ENCODE measurements at places on chromosomes 1 and 21.

DNA sequence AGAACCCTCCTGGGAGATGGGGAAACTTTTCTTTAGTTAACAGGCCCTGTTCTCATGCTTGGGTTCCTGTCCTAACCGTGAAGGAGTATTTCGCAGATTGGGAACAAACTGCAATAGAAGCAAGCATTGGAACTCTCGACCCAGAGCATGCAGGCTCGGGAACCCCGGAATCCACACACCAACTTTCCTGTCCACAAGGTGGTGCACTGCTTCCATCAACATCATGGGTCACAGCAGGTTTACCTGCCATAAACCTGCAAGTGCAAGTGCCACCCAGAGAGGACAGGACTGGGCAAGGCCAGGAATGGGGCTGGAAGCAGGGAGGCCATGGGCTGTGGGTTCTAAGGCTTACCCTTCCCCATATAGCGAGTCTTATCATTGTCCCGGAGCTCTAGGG, 6.9 kb downstream of the ENO1 start:
- no peak for DNase-seq

GRCh38 chr1:183087001-183087400, 63.8 kb downstream of the LAMC1 start:
- no peak for DNase-seq

DNA sequence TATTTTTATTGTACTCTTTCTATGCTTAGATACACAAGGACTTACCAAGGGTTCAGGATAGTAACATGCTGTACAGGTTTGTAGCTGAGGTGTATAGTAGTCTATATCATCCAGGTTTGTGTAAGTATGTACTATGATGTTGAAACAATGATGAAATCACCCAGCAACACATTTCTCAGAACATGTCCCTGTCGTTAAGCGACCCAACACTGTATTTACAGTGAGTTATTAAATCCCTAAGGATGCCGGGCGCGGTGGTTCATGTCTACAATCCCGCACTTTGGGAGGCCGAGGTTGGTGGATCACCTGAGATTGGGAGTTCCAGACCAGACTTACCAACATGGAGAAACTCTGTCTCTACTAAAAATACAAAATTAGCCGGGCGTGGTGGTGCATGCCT, 21.6 kb upstream of the RCOR3 start:
- no peak for DNase-seq

DNA sequence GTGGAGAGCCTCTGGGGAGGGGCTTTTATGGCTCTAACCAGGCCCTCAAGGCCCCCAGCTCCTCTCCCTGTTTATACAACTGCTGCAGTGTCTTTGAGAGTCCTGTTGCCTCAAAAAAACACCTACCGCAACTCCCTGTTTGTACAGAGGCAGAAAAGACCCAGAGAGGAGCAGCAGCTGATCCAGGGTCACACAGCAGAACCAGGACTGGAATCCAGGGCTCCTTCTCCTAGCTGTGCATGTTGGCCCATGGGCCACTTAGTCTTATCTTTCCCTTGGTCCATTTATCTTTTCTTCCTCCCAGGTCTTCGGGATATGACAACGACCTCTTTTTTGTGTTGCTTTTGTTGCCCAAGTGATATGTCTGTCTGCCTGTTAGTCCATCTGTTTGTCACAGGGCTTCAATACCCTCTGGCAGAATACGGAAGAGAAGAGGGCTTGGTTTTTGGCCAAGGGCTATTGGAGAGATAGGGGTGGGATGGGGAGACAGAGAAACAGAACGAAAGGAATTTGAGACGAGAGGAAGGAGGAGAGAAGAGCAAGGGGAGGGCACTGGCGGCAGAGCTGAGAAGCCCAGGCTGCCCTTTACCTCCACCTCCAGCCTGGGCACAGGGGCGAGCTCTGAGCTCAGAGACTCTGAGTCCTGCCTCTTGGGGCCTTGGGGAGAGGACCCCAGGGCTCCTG, 33.5 kb upstream of the WASF2 start:
- no peak for DNase-seq

DNA sequence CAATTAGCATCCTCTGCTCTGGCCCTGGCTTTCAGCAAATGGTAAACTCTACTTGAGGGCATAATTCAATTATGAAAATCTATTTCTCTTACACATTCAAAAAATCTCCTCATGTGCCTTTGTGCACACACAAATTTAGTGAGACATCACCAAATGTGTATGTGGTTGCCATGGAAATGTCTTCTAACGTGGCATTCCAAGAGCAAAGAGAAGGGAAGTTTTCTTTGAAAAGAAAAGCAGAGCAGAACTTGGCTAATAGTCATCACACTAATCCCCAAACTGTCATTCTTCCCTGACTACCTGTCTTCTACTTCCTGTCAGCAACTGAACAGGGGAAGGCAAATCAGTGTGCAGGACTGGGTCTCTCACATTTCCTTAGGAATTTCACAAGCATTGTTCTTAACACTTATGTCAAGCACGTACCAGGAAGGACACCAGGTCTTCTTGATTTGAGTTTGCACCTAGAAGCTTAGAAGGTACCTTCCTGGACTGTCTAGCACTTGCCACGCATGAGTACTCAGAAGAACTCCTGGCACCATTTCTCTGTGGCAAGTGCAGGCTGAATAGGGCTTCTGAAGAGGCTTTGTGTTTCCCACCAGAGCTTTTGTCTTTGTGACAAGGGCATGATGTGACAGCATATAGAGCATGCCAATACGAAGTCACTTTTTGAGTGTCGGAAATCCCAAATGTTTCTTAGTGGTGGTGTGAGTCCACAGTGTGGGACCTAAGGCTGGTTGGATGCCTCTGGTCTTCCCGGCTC, 32.3 kb downstream of the MAN1C1 start:
- no peak for DNase-seq

DNA sequence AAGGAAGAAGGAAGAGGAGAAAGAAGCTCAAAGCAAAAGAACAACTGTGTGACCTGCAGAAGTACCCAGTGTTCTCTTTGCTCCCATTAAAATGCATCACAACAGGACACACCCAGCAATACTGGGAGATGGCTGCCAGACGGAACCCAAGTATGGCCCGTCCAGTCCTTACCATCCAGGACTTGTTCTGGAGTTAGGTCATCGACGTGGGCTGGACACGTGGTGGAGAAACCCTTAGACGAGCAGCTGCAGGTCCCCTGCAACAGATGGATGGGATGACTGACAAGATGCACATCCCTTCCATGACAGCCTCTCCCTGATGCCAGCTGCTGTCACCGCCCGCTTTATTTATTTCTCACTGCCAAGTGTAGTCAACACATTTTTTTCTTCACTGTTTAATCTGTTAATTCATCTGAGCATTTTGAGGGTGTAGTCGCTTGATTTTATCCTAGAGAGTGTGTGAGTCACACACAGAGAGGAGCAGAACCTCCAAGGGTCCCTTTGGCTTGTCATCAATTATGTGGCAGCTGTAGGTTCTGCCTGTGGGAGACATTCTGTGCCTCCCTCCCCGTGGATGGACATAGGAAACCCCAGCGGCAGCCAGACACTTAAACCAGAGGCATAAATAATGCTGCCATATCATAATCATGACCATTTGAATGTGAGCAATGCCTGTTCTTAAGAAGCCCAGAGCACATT, 80.9 kb downstream of the ABCA4 start:
- no peak for DNase-seq

- DNase-seq, result no peak
These were observed 54.6 kb downstream of the GORAB start for GRCh38 chr1:170586321-170587252.

DNA sequence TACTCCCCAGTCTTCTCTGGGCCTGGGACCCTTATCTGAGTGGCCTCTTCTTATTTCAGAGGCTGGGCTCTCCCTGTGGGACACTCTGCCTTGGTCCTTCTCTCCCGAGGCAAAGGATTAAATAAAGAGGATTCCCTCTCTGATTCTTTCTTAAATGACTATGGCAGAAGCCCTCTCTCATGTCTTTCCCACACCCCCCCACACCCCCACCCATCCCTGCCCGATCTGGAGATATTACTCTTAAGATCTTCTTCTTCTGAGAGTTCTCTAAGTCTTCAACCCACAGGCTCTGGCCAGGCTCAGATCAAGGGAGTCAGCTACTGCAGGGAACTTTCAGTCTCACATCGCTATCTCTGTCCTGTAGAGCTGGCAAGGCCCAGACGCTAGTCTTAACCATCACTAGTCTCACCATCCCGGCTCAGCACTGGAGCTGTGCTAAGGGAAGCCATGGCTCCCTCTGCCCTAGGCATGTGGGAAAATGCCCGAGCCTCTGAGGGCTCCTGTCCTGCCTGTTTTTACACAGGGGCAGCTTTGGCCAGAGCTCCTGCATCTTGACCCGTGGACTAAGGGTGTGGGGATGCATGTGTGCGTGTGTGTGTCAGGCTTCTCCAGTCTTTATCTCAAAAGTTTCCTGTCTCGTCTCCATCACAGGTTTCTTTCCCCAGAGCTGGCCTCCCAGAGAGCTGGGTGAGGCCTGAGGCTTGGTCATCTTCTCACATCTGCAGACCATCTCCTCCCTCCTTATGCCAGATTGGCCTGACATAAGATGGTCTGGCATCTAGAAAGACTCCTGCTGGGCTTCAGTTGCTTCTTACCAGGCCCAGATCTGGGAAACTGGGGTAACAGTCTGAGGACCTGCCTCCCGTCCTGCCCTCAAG, 36.7 kb downstream of the LGR6 start:
- no peak for DNase-seq

GRCh38 chr1:186834399-186834958, 5.7 kb downstream of the PLA2G4A start:
- DNase-seq, result no peak

DNA sequence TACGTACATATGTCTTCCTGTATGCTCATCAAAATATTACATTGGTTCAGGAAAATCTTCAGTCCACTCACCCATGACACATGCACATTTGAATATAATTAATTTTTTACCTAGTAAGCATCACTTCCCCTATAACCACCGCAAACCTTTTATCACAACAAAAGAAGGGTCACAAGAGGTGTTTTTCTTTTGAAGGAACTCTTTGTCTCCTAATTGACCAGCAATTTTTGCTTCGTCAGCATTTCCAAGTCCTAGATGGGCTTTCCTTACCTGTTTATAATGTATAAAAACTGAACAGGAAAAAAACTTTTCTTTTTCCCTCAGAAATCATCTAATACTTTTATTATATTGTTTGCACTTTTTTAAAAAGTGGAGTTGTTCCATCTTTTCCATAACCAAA, 631.3 kb downstream of the PLA2G4A start:
- DNase-seq, result no peak

- peak; percentile 86 for DNase-seq
These were observed 62.2 kb upstream of the ATP1B1 start for GRCh38 chr1:169044296-169044695.

DNA sequence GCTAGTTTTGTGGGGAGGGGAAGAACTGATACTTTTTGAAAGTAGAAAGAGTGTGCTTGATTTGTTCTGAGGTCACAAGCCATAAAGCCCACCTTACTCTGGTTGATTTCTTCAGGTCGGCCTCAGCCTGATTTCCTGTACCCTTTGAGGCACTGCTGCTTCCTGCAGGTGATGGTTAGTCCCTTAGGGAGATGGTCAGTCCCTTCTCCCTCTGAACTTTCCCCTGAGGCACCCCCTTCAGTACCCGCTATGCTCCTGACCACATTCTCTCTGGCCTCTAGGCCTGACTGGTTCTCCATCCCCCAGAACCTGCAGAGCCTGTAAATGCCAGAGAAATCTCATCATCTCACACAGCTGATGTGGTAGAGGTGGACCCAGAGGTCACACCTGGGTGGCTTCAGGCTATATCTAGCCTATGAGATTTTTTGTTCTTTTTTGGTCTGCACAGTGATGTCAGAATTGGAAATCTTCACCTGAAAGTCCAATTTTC, 15.0 kb upstream of the ID3 start:
- no peak for DNase-seq

DNA sequence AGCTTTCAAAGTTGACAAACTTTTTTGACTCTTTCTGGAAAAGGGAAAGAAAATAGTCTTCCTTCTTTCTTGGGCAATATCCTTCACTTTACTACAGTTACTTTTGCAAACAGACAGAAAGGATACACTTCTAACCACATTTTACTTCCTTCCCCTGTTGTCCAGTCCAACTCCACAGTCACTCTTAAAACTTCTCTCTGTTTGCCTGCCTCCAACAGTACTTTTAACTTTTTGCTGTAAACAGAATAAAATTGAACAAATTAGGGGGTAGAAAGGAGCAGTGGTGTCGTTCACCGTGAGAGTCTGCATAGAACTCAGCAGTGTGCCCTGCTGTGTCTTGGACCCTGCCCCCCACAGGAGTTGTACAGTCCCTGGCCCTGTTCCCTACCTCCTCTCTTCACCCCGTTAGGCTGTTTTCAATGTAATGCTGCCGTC, 160.8 kb upstream of the SGIP1 start:
- no peak for DNase-seq

GRCh38 chr1:172398193-172398592, 22.3 kb upstream of the C1orf105 start:
- no peak for DNase-seq

- DNase-seq, result no peak
These were observed 101.2 kb upstream of the F3 start for GRCh38 chr1:94642617-94643321.
